ENCODE measurements at places on chromosomes 5 and 9. TPM values are rescaled to one million over a fixed set of nuclear protein-coding genes. Genes with fewer than 3 reads are reported as not detected.

GRCh38 chr9:133709015-133709611 lies 29.0 kb downstream of the SARDH start:
- H3K36me3 ChIP-seq, result no peaks in the 10 kb centered on the region
- H3K4me1 ChIP-seq, result peaks cover 9% of the 10 kb centered on the region
- no peak overlapping the region for H3K4me3 ChIP-seq
- peaks cover 35% of the 10 kb centered on the region for H3K27me3 ChIP-seq

The PFN3 gene
- total RNA-seq, result not detected

GRCh38 chr9:16170119-16170518 lies 617.3 kb downstream of the CCDC171 start:
- DNase-seq, result no peak
- H3K4me3 ChIP-seq, result no peak overlapping the region
- no peaks in the 10 kb centered on the region for H3K36me3 ChIP-seq
- peaks cover 4% of the 10 kb centered on the region for H3K27me3 ChIP-seq
- H3K27ac ChIP-seq, result no peak overlapping the region

DNA sequence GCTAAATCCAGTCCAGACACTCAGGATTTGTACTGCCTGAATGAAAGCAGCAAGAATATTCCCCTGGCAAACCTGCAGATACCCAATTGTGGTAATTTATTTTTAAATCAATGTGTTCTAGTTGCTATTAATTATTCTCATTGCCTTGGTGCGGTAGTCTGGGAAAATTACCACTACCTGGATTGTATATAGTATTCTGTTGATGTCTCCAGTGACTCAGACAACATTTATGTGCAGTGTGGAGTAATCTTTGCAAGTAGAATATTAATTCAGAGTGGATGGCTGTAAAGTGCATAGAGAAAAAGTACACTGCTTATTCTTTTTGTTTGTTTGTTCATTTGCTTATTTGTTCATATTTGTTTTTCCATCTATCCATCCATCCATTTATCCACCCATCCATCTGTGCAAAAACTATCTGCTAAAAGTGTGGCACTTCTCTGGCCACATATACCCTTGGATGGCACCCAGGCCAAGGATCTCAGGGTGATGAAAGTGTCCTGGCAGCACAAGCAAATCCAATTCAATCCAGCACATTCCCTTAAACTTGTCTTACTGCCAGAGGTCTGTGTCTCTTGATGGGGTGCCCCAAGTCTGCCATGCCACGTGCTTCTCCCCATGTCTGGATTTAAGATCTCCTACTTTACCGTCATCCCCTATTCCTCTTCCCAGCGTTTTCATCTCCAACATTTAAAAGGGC lies 41.3 kb downstream of the NTRK2 start:
- no peaks in the 10 kb centered on the region for H3K4me1 ChIP-seq
- no peaks in the 10 kb centered on the region for H3K36me3 ChIP-seq
- DNase-seq, result no peak
- no peak overlapping the region for H3K27ac ChIP-seq
